ENCODE measurements at places on chromosomes 5 and 9.

DNA sequence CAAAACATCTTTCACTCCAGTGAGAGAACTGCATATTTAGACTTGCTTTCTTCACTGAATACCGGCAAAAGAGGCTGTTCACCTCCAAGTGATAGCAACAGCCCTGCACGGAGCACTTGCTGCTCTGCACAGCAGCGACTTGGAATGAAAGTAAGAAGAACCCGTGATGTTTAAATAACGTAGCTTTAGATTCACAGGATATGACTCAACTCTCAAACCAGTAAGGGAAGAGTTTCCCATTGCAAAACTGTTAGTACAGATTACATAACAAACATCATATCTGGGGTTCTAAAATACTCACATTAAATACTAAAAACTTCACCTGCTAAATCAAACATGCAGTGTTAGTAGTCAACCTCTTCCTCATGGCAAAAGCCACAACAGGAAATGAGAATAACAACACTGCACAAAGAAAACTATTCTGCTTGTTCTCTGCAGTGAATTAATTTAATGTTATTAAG lies 203.4 kb downstream of the MCTP1 start:
- DNase-seq: no peak

GRCh38 chr5:60410427-60410826 lies 289.5 kb downstream of the DEPDC1B start:
- no peak for DNase-seq

DNA sequence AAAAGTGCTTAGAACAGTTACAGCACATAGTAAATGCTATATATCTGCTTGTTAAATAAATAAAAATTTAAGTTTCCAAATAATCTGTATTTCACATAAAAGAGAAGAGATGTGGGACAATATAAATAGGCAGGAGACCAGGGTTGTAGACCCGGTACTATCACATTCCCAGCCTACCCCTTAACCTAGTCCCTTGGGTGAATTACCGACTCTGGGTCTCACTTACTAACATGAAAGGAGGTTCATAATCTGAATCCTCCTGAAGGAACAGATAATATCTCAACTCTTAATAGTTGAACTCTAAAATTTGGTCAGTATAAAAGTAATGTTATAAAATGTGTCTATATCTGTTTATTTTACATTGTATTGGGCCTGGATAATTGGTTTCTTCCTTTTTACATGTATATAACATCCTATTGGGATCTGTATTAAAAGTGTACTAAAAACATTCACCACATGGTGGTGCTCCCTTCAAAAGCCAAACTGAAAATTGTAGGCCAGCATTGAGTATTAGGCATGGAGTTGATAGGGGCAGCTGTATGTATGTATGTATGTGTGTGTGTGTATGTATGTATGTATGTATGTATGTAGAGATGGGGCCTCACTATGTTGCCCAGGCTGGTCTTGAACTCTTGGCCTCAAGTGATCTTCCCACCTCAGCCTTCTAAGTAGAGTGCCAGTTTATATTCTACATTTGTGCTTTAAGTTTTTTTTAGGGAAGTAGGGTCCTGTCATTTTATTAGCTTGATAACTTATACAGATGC lies 64.2 kb upstream of the ABL1 start:
- DNase-seq: peak; percentile 1

DNA sequence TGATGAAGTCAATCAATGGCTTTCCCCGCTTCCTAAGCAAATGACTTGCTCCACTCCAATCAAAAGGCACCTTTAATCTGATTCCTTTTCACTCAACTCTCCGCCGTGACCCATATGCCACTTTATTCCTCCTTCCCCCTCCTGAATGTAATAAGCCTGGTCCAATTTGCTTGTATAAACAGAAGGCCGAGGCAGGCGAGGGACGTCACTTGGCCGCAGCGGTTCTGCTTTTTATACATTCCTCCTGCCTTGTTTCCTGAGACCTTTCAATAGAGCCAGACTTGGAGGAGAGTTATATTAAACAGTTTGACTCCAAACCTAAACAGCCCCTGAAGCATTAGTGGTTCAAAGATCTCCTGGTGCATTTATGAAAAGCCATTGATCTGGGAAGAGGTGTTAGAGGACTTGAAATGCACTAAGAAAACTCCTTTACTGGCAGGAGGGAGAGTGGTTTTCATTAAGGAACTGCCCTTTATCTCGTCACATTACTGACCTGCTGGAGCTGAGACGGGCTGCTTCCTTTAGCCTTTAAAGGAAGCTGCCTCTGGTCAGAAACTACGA lies 273.4 kb downstream of the SLIT3 start:
- no peak for DNase-seq

GRCh38 chr5:110853267-110853666 lies 114.5 kb downstream of the SLC25A46 start:
- no peak for DNase-seq

DNA sequence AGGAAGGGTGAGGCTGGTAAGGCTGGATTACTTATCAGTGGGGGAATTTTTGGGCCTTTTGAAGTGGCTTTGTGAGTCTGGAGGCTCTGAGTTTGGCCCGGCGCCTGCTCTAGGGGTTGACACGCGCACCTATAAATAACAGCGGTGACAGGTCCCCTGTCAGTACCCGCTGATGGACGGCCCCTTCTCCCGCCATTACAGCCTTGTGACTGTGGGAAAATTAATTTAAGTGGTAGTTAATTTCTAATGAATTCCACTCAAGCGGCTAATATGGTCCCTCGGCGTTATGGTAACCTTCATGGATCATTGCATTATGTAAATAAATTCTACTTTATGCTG lies 16.5 kb downstream of the MRPL36 start:
- DNase-seq: no peak

DNA sequence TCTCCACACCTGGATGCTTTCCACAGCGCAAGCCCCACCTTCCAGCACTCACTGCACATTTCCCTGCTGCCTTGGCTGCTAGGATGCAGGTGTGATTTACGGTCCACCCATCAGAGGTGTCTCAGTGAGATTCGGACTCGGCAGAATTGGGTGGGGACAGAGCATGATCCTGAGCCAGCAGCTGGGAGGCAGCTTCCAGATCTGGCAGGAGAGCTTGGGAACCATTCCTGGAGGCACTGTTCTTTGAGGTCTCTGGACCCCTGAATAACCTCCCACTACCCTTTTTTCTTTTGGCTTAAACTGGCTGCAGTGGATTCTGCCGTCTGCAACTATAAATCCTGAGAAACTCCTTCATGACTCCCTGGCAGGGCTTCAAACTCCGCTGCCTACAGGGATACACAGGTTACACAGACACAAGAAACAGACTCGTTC lies 99.6 kb upstream of the PHYKPL start:
- no peak for DNase-seq

DNA sequence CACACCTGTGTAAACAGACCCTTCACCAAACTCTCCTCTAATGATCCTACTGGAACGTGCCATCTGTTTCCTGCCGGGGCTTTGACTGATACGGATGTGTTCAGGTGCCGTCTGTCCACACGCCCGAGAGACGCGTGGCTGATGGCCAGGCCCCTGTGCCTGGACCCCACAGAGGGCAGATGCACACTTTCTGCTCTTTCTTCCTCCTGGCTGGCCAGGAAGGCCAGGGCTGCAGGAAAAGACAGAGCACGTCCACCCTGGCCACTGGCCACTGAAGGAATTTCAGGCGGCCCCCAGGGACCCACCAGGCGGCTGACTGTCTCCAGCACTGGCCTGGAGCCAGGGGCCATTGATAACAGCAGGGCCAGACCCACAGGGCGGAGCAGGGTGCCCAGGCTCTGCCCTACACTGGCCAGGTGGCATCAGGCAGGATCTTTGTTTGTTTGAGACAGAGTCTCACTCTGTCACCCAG lies 3.6 kb upstream of the ENG start:
- no peak for DNase-seq

DNA sequence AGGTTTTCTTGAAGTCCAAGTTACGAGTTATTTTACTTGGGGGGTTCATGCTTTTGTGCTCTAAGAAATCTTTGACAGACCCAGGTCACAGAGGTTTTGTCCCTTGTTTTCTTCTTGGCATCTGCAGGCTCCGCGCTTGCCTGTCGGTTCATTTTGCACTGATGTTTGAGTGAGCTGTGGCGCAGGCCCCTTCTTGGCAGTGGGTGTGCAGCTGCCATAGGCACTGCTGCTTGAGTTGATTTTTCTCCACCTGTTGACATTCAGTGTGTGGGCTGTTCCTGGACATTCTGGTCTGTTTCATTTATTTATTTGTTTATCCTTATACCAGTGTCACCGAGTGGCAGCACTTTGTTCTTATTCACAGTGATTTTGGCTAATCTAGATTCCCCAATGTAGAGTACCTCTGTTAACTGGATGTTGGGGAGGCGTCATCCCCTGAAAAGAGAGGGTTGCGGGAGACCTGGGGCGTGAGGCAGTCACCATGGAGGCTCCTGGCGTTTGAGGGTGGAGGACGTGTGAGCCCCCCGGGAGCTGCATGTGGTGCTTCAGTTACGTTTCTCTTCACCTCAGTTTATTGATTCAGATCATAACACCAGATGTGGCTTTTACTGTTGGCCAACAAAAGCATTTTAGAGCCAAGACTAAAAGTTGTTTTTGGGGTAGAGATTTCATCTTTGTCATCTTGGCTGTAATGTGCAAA lies 121.4 kb upstream of the CACNA1B start:
- no peak for DNase-seq

- no peak for DNase-seq
These were observed 129.8 kb downstream of the GNAQ start for GRCh38 chr9:77901771-77902170.
